Activated naive CD8-positive, alpha-beta T cell treated with anti-CD3 and anti-CD28 coated beads, Interleukin-2, amount 50 U/mL, for 16 hours (primary cell): ENCODE measurements at places on chromosomes 7 and 10.

DNA sequence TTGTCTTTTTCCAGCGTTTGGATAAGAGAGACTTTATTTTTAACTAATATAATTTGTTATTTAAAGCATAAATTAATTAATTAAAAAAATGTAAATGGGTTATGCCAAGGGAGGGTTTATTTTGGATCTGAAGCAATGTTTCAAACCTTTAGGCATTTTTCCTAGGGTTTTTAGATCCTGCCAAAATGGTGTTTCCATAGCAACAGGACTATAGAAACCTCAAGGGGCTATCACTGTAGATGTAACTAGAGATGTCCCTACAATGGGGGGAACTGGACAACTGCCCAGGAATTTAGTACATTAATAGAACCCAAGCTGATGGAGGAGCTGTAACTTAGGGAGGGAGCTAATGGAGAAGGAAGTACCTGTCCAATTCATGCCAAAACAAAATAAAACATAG, 57.3 kb downstream of the SLC39A12 start:
- DNase-seq = no peak

DNA sequence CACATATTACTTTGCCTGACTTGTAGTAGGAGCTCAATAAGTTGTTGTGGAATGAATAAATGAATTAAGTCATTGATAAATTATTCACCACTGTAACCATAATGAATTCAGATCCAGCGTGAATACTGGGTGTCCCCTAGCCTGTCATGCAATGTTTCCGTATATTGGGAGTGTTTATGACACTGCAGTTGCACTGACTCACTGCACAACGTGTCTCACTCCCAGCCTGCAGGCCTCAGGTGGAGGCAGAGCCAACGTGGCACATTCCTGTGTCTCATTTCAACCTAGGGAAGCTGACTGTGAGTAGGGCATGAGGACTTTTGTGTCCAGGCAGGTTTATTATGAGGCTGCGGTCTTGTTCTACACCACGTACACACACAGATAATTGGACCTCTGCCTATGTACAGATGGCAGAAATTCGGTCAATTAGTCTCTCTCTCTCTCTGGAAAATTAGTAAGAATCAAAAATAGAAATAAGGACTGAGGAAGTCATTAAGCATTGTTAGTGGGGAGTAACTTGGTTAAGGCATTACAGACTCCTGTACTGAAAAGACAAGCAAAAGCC, 299.1 kb upstream of the IGFBP3 start:
- DNase-seq = no peak

DNA sequence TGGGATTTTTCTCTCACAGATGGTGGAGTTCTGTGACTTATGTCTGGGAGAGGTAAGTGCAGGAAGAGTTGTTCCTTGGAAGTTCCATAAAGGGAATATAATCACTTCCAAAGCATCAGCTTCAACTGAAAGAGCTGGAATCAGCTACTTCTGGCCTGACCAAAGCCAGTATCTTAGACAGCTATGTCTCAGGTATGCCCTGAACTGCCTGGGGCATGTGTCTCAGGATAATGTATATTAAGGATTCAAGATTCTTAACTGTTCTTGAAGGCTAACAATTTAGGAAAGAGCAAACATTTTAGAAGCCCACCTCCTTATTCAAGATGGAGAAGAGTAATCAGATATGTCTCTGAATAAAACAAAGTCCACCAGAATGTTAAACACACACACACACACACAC, 12.4 kb upstream of the NOBOX start:
- no peak for DNase-seq

DNA sequence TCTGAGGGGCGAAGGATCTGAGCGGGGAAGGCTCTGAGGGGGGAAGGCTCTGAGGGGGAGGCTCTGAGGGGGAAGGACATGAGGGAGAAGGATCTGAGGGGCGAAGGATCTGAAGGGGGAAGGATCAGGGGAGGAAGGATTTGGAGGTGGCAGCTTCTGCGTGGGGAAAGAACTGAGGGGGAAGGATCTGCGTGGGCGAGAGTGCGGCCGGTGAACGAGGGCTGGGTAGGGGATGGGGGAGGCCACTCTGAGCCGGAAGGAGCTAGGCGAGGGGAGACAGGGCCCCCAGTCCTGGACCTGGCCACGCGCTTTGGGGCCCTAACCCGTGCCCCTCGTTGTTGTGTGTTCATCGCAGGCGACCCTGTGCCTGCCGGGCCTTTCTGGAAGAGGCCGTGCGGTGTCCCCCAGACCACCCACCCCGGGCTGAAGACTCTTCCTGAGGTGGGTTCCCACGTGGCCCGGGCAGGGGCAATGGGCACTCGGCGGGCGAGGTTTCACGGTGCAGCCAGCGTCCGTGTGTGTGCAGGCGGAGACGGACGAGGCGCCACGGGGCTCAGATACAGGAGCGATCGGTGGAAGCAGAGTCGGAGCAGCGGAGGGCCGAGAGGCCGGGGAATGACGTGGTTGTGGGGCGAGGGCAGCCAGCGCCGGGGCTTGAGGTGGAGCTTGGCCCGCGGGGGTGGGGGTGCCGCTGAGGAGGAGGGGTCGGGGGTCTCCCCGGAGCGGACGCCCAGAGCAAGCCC, 2.0 kb downstream of the CALY start:
- DNase-seq = no peak

GRCh38 chr10:13872411-13872810, 285.6 kb downstream of the PRPF18 start:
- DNase-seq = no peak
